ENCODE measurements at places on chromosomes 11 and 22. TPM values are rescaled to one million over a fixed set of nuclear protein-coding genes. Genes with fewer than 3 reads are reported as not detected.
A peak's percentile ranks its signal among the peaks of the same experiment; 100 is the strongest.

DNA sequence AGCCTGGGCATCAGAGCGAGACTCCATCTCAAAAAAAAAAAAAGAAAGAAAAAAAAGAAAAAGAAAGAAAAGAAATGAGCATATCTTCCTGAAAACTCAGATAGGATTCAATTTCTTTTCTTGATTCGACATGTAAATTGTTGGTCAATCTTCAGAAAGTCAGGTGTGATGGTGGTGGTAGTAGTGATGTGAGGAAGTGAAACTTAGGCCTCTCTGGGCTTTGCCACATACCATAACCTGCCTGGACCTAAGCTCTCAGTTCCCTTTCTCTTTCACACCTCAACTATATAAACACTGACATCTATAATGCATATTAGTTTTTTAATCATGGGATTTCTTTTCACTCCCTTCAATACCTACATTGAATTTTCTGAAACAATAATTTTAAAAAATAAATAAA, 98.0 kb upstream of the TBCEL start:
- no peak for DNase-seq

DNA sequence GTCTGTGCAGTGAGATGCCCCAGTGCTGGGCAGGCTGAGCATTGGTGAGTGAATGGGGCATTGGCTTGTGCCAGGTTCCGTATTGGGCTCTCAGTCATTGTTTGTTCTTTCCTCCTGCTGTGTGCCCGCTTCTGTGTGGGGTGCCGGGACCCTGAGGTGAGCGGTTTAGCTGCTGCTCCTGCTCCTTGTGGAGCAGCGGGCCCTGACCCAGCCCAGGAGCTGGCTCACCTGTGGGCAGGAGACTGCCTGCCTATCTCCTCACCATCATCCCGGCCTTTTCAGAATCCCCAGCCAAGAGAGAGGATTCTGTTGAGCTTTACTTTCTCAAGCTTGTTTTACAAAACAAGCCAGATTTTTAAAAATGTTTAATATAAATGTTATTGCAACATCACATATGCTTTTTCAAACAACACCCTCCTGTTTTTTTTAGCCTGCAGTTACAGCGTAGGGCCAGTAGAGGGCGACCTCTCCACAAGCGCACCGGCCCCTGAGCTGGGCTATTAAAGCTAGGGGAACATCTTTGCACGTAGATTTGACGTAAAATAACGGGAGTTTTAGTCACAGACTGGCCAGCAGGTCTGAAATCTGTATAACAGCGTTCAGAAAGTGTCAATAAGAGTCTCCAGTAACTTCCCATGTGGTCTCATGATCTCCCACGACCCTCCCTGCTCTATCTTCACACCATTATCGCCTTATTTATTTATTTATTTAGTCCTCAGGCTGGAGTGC, 25.1 kb upstream of the RELT start:
- DNase-seq, result peak; percentile 81

DNA sequence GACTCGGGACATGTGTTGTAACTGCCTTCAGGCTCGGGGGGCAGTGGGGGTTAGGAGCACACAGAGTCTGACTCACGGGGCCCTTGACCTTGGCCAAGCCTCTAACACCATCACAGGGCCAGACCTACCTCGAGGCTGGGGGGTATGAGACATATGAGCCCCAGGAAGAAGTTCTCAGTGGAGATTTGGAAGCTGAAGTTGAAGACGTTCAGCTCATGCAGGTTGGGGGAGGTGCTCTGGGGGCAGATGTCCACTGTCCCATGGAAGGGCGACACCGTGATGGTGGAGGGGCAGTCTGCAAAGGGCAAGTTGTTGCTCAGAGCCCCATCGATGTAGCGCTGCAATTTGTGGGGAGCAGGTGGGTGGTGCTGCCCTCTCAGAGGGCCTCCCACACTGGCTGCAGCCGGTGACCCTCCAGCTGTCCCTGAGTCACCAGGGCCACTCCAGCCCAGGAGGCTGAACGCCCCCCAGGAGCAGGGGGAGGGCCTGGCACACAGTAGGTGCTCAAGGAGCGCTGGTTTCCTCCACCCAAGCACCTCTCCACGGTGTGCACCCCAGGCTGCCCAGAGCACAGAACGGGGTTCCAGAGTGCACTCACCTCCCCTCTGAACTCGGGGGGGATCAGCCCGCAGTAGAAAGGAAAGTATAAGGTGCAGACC, 2.5 kb downstream of the PNPLA5 start:
- peak; percentile 16 for DNase-seq

MMP7 gene
- total RNA-seq, result not detected

OR6A2 gene
- total RNA-seq, result 0.09 TPM

- no peak for DNase-seq
Measured at GRCh38 chr11:17839450-17839849, 104.9 kb downstream of the KCNC1 start.

GRCh38 chr22:18048441-18048898, 24.1 kb upstream of the MICAL3 start:
- DNase-seq, result no peak

- DNase-seq, result no peak
Measured at GRCh38 chr22:44207173-44207980, 26.7 kb downstream of the PARVG start.

PATE2 gene
- total RNA-seq, result not detected

MS4A1 gene
- not detected for total RNA-seq

DNA sequence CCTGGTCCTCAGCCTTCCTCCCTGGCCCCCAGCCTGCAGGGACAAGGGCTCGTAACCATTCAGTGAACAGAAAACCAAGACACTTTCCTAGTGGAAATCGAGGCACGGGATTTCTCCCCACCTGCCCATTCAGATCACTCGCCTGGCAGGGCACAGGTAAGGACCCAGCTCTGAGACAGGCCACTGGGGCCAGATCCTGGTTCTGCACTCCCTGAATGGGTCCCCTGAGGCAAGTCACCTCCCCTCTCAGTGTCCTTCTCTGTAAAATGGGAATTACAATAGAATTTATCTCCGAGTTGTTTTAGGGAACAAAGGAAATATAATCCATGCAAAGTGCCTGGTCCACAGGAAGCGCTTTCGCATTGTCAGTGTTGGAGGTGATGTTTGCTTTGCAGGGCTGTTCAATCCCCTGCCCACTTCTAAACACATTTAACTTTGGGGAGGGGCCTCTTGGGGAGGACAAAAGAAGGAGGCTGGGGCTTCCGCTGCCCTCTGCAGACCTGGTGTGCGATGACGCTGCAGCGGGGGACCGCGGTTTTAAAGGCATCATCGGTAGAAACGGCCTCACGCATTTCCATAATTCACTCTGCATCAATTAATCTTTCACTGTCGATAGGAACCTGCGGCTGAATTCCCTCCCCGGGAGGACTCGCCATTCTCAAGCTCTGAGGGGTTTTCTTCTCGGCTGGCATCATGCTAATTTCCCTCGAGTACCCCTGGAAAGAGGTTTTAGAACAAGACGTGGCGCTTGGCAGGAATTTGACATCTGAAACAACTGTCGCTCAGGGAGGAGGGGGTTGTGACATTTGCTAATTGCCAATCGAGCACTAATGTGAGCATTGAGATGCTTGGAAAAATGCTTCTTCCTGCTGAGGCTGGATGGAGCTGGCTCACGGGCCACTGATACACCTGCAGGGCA, 70.4 kb upstream of the FGF3 start:
- DNase-seq, result peak; percentile 63

- peak; percentile 90 for DNase-seq
Measured at GRCh38 chr11:75706260-75706729, 11.3 kb upstream of the MOGAT2 start.

DNA sequence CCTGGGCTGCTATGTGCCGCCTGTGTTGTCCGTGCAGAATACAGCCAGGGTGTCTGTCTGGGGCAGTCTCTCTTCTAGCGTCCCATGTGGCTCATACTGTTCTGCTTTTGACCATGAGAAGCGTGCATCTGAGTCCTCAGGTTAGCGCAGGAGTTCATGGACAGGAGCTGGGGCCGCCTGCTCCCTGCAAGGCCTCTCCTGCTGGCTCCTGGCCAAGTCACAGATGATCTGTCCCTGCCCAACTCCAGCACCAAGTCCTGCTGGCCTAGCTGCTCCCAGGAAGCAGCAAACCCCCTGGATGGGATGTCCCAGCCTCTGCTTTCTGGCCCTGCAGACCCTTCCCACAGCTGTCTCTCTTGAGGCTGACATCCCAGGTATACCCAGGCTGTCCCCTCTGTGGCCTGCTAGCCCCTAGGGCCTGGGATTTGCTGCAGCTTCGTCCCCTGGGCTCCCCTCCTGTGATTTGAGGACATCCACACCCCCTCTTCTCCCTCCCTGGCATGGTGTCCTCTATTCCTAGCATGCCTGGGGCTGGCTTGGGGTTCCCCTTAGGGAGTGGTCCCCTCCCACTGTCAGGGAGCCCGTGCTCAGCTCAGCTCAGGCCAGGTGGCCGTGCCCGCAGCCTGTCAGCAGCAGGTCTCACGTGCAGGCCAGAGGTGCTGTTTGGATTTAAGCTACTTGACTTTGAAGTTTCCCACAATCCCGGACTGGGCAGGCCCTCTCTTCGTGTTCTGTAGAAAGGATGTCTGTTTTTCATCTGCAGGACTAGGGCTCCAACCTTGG, 17.8 kb downstream of the PRR5 start:
- no peak for DNase-seq

- no peak for DNase-seq
Measured at GRCh38 chr11:26350002-26350401, 18.1 kb downstream of the ANO3 start.

DNA sequence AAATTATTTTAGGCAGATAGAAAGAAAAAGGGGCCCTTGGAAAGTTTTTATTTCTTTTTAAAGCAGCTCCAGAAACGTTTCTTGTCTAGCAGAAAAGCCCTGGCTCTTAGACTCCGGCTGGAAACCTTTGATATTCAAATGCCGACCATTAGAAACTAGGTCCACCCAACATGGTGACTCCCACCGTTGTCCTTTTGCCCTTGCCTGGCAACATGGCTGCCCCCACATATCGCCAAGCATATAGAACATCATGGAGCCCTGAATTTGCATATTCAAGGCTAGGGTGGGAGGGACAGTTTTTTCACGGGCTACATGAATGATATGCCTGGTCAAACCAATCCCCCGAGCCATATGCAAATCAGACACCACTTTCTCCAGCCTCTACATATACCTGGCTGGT, 1379.0 kb downstream of the LRRC4C start:
- no peak for DNase-seq

EHF gene
- 0.18 TPM for total RNA-seq

DNA sequence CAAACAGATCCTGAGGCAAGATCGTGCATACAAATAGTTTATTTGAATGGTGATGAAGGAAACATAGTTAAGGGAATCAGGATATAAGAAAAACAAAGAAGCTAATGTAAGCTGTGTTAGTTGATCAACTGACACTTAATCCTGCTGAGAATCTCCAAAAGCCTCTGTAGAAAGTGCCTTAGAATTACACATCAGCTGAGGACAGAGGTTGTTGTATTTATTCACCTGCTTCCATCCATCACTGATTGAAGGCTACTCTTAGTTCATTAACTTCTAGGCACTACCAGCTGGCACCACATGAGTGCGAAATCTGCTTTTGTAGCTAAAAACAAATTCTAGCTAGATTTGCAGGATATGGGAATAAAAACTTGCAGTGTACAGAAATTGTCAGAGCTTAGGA, 1082.0 kb upstream of the CNTN5 start:
- DNase-seq, result no peak

GRCh38 chr11:18013790-18014507, 1.1 kb upstream of the SERGEF start:
- DNase-seq, result peak; percentile 61

DNA sequence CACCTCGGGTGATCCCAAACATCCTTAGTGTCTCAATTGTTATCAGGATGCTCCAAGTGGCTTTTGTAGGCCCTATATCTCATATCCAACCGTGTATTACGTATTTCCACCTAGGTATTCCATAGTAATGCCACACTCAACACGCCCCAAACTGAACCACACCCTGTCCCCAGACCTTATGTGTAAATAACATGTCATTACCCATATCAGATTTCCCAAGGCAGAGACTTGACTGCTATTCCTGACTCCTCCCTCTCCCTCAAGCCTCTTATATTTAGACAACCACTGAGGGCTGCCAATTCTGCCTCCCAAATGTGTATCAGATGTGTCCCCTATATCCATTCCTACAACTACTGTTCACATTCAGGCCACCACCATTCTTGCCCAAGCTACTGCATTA, 132.8 kb upstream of the NCAM1 start:
- no peak for DNase-seq

DNA sequence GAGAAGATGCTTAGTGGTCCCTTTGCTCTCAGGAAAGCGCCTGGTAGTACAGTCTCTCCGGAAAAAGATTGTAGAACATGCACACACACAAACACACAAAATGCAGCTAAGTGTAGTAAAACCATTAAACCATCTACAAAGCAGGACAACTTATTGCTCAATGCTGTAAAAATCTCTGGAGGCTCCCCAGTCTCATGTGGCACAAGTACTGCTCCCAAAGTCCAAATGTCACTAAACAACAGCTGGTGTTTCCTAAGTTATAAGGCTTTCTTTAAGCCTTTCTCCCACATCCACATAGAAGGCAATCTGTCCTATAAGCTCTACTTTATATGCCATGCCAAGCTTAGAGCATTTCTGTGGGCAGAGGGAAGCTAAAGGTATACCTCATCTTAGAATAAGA, 32.9 kb downstream of the CDON start:
- DNase-seq, result no peak

LYVE1 gene
- not detected for total RNA-seq

MAPK8IP2 gene
- 1.4 TPM for total RNA-seq

MS4A14 gene
- not detected for total RNA-seq

GRCh38 chr11:29208117-29208516, 808.7 kb downstream of the KCNA4 start:
- no peak for DNase-seq

- DNase-seq, result no peak
Measured at GRCh38 chr11:96125400-96125799, 201.5 kb upstream of the MTMR2 start.

GRCh38 chr11:1889941-1890855, 1.5 kb downstream of the PRR33 start:
- no peak for DNase-seq

C11orf65 gene
- total RNA-seq, result 1.8 TPM

DNA sequence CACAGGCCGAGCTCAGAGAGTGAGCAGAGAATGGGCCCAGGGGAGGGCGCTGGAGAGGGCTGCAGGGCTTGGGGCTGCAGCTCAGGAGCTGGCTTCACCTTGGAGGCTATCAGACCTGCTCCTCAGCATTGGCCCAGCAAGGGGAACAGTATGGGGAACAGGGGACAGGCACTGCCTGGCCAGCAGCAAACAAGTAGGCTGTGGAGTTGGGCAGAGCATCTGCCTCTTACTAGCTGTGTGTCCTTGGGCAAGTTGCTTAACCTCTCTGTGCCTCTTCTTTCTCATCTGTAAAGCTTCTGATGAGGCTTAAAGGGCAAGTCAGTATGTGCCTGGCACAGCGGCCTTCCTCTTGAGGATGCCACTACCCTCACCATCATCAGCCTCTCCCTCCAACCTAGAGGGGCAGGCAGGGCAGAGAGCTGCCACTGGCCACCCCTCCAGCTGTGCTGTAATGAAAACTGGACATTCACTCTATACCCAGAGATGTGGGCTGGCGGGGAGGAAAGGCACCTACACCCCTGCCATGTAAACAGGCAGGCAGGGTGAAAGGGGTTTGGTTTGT, 7.5 kb upstream of the CDKN1C start:
- no peak for DNase-seq

DNA sequence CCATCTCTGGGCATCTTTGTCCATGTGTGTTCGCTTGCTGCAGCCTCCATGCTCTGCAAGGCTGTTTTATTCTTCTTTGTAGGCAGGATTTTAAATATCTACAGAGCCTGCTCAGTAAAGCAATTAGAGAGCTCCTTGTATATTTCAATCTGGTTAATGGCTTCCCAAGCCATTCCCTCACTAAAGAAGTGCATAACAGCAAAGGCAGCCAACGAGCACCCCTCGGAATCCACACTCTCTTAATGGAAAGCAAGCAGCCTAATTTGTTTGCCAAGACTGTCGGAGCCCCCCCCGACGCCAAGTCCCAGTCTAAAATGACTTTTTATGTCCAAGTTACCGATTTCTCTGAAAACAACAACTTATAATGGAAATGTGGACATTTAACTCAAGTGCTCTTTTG, 123.6 kb downstream of the ARL14EP start:
- no peak for DNase-seq

Measured in endodermal cell (in vitro differentiated cells).